PC-9 (cell line): ENCODE measurements at places on chromosomes 2 and 18. TPM values are rescaled to one million over a fixed set of nuclear protein-coding genes. Genes with fewer than 3 reads are reported as not detected.

The TACR1 gene
- total RNA-seq: not detected in 2 replicates

The ANKRD30B gene
- total RNA-seq: not detected in 2 replicates

The HAUS1 gene
- 25.3 and 33.3 TPM in 2 replicates for total RNA-seq

The MTA3 gene
- total RNA-seq: 58.7 and 89.8 TPM in 2 replicates

The TRIP12 gene
- total RNA-seq: 139 and 226 TPM in 2 replicates

DNA sequence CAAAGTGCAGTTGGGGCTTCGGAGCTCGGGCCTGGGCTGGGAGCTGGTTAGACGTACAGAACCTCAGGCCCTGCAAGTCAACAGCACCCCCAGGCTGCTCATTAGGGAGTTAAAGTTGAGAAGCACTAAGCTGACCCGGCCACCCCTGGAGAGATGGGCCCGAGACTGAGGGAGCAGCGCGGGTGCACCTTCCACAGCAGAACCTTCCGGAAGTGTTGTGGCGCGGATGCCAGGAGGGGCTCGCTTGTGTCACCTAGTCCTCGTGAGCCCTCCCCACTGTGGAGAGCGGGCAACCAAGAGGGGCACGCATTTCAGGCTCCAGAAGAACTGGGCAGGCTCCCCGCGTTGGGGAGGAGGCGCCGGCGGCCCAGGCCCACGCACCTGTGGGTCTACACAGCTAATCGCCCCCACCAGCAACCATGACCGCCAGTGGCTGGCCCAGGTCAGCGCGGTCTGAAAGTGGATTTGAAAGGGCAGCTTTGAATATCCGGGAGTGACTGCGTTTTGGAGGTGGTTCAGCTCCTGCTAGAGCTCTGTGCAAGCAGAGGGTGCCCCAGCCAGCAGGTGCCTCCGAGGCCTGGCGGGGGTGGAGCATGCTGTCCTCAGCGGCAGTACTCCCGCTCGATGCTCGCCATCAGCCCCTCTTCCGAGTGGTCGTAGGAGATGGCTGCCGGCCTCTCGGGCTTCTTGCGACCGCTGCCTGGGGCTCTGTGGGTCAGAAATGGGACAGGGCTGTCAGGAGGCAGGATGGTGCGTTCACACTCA is 15.1 kb downstream of the KLF11 start:
- H3K27me3 ChIP-seq: no peaks in the 10 kb centered on the region
- H3K27ac ChIP-seq: no peak overlapping the region
- H3K4me1 ChIP-seq: peaks cover 10% of the 10 kb centered on the region; the same call in 1 of the 2 replicates
- peaks cover 14% of the 10 kb centered on the region; the same call in 1 of the 2 replicates for H3K36me3 ChIP-seq
- no peak overlapping the region for H3K4me3 ChIP-seq

GRCh38 chr18:48832938-48833700 is 117.6 kb downstream of the SMAD7 start:
- H3K27me3 ChIP-seq: no peaks in the 10 kb centered on the region
- H3K36me3 ChIP-seq: no peaks in the 10 kb centered on the region
- DNase-seq: peak; percentile 87
- peak overlapping the region; percentile 78 for H3K27ac ChIP-seq

- no peak overlapping the region for H3K4me3 ChIP-seq
- DNase-seq: no peak
- H3K36me3 ChIP-seq: no peaks in the 10 kb centered on the region
- H3K27me3 ChIP-seq: no peaks in the 10 kb centered on the region
- H3K27ac ChIP-seq: no peak overlapping the region
- H3K4me1 ChIP-seq: peaks cover 23% of the 10 kb centered on the region
These were observed 162.5 kb upstream of the SETBP1 start for GRCh38 chr18:44518091-44518615.

- no peak overlapping the region for H3K27ac ChIP-seq
- no peak overlapping the region for H3K4me3 ChIP-seq
- H3K4me1 ChIP-seq: peaks cover 33% of the 10 kb centered on the region
- no peak for DNase-seq
- no peaks in the 10 kb centered on the region for H3K27me3 ChIP-seq
- H3K36me3 ChIP-seq: no peaks in the 10 kb centered on the region; the same call in 1 of the 2 replicates
These were observed 200.0 kb upstream of the SIX3 start for GRCh38 chr2:44741507-44741906.

DNA sequence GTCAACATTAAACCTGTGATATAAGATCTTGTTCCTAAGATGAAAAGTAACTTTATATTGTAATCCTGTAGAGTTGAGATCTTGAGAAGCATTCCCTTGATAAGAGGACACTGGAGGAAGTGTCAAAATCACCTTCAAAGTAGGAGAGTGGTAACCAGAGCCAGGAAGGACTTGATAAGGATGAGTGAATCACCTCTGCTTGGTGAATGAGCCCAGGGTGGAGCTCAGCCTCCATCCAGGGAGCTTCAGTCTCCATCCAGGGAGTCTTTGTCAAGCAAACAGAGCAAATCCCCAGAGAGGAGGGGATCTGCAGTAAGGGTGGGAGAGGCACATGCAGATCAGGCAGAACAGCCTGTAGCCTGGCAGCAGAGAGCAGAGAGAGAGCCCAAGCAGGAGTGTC is 167.1 kb upstream of the SIX2 start:
- no peak overlapping the region for H3K4me3 ChIP-seq
- H3K36me3 ChIP-seq: peaks cover 4% of the 10 kb centered on the region; the same call in 1 of the 2 replicates
- peak; percentile 39 for DNase-seq
- H3K4me1 ChIP-seq: peaks cover 81% of the 10 kb centered on the region

DNA sequence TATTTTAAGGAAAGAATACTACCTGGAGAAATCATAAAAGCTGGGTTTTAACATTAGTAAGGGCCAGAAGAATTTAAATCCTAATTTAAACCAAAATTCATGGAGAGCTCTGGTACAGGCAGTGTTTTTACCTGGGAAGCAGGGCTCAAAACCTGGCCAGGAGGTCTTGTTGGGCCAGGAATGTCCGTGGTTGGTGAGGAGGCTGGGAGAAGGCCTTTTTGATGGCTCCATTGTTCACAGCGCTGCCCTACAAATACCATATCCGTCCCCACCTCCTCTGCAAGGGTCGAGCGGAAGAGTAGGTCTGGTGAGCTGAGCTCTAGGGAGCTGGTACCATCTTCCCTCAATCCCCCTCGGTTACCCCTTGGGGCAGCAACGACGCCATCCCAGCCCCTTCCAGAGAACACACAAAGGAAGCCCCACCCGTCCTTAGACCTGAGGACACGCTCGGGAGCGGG is 10.9 kb upstream of the HOXD1 start:
- H3K4me1 ChIP-seq: no peaks in the 10 kb centered on the region
- H3K27ac ChIP-seq: no peak overlapping the region
- peaks cover 74% of the 10 kb centered on the region for H3K27me3 ChIP-seq

DNA sequence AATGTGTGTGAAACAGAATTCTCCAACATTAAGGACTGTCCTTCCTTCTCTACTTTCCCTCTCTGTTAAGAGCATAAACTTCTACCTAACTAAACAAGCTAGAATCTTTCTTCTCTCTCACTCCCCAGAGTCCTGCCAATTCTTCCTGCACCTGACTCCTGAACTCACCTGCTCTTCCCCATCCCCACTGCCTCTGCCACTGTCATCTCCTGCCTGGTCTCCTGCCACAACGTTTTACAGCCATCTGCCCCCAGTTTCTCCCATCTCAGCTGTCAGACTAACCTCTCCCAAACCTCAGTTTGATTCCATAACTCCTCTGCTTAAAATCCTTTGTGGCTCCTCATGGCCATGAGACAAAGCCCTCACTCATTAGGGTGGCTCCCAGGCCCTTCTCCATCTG is 288.3 kb upstream of the FBXO11 start:
- H3K27me3 ChIP-seq: no peaks in the 10 kb centered on the region
- DNase-seq: no peak
- H3K4me3 ChIP-seq: no peak overlapping the region
- no peak overlapping the region for H3K27ac ChIP-seq
- H3K36me3 ChIP-seq: no peaks in the 10 kb centered on the region

DNA sequence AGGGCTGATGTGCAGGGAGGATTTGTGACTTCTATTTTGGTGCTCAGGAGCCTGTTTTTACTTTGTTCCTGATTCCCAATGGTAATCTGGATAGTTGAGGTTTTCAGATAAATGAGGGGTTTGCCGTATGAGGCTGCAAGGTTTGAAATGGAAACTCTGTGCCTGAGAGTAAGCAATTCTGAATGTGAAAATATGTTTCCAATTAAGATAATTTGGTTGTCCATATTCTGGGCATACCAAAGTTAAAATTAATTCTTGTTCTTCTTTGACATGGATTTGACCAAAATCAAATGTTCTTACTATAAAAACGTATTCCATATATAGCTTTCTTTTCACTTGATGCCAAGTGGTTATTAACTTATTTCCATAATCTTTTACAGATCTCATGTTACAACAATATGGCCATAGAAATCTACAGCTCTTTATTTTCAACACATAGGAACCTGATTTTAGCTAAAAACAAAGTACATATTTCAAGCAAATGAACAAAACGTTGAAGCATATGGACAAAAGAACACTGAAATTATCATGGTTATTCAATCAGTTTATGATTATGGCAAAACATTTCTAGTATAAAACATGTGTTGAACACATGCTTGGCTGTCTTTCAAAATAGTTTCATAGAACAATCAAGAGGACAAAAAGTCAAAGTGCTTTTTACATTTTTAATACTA is 63.4 kb upstream of the ARHGAP28 start:
- DNase-seq: no peak
- H3K36me3 ChIP-seq: no peaks in the 10 kb centered on the region
- peaks cover 24% of the 10 kb centered on the region for H3K27me3 ChIP-seq
- H3K4me1 ChIP-seq: no peaks in the 10 kb centered on the region

GRCh38 chr2:25582077-25582830 is 91.1 kb downstream of the DTNB start:
- no peaks in the 10 kb centered on the region for H3K36me3 ChIP-seq
- no peak overlapping the region for H3K27ac ChIP-seq
- H3K27me3 ChIP-seq: no peaks in the 10 kb centered on the region
- DNase-seq: no peak

- H3K4me3 ChIP-seq: no peak overlapping the region
- no peak overlapping the region for H3K27ac ChIP-seq
- H3K36me3 ChIP-seq: no peaks in the 10 kb centered on the region
- H3K27me3 ChIP-seq: no peaks in the 10 kb centered on the region
- no peak for DNase-seq
These were observed 46.7 kb upstream of the HS6ST1 start for GRCh38 chr2:128365217-128365905.

- H3K36me3 ChIP-seq: 0 out of 2 replicates have a peak, but pooled peaks cover 7% of the 10 kb centered on the region
- no peak for DNase-seq
- no peaks in the 10 kb centered on the region for H3K4me1 ChIP-seq
- no peak overlapping the region for H3K27ac ChIP-seq
- H3K4me3 ChIP-seq: no peak overlapping the region
These were observed 11.7 kb downstream of the AGPS start for GRCh38 chr2:177404243-177404642.

GRCh38 chr2:151176661-151177060 is 85.0 kb downstream of the RBM43 start:
- H3K4me1 ChIP-seq: no peaks in the 10 kb centered on the region
- no peaks in the 10 kb centered on the region for H3K36me3 ChIP-seq
- H3K4me3 ChIP-seq: no peak overlapping the region
- H3K27ac ChIP-seq: no peak overlapping the region
- DNase-seq: no peak

DNA sequence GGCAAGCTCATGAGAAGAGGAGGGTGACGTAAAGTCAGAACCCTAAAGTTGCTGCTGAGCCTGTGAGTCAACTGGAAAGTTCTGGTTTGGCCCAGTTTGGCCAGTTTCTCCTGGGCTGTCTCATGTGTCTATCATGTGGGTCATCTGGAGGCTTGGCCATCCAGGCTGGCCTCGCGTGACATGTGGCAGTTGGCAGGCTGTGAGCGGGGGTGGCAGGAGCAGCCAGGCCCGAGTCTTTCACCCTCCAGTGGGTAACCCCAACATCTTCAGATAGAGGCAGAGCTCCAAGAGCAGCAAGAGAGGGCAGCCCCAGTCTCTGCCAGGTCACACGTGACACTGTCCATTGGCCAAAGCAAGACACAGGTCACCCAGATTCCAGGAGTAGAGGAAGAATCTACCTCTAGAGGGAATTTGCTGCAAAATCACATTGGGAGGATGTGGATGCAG is 51.5 kb downstream of the FHOD3 start:
- 0 out of 2 replicates have a peak overlapping the region, but pooled peaks have one; percentile 19 for H3K27ac ChIP-seq
- H3K4me3 ChIP-seq: no peak overlapping the region
- H3K36me3 ChIP-seq: no peaks in the 10 kb centered on the region
- DNase-seq: no peak

DNA sequence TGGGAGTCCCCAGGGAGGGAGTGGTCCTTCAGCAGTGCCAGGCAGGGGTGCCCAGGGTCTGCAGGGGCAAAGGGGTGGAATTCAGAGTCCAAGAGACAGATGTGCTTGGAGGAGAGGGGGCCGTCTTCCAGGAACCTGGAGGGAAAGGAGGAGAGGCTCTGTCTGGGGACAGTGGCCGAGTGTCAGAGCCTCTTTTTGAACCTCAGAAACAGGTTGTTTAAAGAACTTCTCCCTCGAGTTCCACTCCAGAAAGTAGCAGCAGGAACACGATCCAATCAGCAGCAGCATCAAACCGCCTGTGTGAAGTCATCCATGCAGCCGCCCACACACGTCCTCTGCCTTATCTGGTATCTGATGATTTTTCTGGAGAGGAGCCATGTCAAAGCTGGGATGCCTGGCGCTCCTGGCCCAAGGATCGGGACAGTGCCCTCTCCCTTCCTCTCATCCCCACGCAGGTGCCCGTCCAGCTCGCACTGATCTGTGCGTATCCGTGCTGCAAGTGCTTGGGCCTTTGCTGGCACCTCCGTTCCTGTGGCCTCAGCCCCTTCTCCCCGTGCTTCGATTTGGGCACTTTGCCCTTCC is 205.1 kb downstream of the NDUFA10 start:
- no peaks in the 10 kb centered on the region for H3K4me1 ChIP-seq
- no peaks in the 10 kb centered on the region for H3K36me3 ChIP-seq
- DNase-seq: no peak
- no peak overlapping the region for H3K27ac ChIP-seq
- no peak overlapping the region for H3K4me3 ChIP-seq
- peaks cover 87% of the 10 kb centered on the region for H3K27me3 ChIP-seq

GRCh38 chr2:2950403-2950952 is 427.1 kb downstream of the EIPR1 start:
- no peak overlapping the region for H3K4me3 ChIP-seq
- no peak for DNase-seq
- H3K36me3 ChIP-seq: no peaks in the 10 kb centered on the region
- H3K27ac ChIP-seq: no peak overlapping the region
- H3K4me1 ChIP-seq: no peaks in the 10 kb centered on the region

DNA sequence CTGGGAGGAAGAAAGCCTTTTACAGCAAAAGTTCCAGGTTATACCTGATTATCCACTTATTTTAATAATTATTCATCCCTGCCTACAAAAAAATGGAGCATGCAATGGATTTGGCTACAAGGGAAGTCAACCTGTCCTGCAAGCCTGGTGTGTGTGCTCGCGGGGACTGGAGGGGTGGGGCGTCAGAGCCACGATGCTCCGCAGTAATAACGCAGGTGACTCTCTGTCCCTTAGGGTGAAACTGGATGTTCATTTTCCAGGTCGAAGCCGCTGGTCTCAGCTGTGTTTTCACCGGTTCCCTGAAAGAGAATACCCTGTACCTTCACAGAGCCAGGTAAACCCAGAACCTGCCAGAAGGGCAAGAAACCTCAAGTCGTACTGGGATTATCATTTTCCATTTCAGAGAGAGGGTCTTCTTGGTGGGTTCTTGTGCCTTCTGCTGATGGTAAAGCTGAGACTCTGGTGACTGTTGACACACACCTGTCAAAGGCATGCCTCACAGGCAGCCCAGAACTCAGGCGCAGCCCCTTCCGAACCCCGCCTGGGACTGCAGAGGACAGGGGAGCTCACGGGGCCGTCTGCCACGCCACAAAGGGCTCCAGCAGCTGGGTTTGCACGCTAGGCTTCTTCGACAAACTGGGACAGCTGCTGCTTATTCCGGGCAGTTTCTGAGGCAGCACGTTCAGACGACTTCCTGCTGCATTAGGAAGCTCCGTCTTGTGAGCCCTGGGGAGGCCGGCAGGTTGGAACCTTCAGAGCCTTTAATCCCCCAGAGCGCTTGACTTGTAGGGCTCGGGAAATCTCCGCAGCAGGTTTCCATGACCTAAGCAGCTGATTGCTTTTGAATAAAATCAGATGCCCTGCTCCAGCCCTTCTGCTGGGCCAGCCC is 58.6 kb downstream of the KCNG2 start:
- H3K27ac ChIP-seq: no peak overlapping the region
- H3K4me1 ChIP-seq: peaks cover 16% of the 10 kb centered on the region
- H3K4me3 ChIP-seq: no peak overlapping the region
- peaks cover 46% of the 10 kb centered on the region for H3K27me3 ChIP-seq
